ENCODE measurements at places on chromosomes 12 and 14.

DNA sequence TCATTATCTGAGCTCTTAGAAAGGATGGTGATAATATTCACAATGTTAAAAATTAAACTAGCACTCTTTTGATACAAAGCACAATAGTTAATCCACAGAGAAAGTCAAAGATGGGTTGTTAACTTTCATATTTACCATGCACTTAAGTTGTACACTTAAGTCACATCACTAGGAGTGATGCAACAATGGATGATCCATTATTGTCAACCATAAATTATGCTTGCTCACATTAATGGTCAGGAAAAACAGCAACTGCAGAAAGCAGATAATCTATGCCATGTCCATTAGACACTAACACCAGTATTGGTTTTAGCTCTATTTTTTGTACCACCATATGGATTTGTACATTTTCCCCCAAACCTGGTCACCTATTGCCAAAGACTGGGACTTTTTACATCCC is 195.5 kb downstream of the FOXA1 start:
- no peak for DNase-seq

DNA sequence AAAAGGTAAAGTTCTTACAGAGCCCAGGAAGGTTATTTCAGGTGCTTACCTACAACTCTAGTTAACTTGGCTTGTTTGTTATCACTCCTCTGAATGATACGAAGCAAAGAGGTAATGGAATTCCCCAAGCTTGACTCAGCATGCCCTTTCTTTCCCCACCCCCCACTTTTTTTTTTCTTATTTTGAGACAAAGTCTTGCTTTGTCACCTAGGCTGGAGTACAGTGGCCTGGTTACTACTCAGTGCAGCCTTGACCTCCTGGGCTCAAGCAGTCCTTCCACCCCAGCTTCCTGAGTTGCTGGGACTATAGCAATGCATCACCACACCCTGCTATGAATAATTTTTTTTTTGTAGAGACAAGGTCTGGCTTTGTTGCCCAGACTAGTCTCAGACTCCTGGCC is 17.1 kb upstream of the YBX3 start:
- DNase-seq: no peak

DNA sequence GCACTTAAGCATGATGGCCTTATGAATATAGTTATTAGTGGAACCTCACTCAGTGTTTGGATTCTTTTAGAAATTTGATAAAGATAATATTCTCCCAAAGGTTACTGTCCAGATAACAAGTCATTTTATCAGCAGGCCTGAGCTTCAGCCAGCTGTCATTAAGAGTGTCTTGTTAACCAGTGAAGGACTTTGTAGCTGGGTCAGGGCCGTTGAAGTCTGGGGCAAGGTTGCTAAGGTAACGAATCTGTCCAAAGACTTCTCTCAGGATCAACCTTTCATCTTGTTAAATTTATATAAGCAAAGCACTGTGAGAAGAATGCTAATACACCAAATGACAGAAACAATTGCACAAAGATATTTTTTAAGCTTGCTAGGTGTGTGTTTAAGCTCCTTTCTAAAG is 271.3 kb upstream of the TMPO start:
- DNase-seq: no peak

DNA sequence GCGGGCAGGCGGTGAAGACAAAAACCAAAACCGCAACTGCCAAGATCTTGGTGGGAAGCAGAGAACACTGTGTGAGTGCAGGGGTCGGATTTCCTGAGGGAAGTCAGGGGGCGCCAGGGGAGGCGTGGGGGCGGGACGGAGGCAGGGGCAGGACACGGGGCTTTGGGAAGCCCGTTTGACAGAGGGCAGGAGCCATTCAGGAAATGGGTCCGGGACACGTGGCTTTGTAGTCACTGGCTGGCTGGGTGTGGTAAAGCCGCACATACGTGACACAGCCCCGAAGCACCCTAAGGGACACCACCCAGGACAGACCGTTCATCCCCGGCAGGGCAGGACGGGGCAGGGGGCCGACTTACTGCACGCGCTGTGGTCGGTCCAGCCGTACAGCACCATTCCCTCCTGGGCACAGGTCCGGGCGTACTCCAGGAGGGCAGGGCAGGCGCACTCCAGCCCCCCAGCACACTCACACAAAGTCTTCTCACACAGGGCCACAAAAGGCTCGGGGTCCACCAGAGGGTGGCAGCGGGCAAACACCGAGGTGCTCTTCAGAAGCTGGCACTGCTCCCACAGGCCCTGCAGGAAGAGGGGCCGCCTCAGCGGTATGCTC is 49.4 kb downstream of the VWF start:
- peak; percentile 32 for DNase-seq

- DNase-seq: no peak
These were observed 134.2 kb downstream of the KCNK10 start for GRCh38 chr14:88188745-88189416.

DNA sequence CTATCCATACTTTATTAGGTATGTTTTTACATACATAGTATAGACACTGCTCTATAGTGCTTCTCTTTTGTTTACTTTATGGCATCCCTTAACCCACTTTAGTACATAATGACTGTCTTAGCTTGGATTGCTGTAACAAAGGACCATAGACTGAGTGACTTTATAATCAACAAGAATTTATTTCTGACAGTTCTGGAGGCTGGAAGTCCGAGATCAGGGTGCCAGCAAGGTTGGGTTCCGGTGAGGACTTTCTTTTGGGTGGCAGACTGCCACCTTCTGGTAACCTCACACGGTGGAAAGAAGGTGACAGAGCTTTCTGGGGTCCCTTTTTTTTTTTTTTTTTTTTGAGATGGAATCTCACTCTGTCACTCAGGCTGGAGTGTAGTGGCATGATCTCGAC is 48.6 kb upstream of the PPM1H start:
- DNase-seq: no peak

DNA sequence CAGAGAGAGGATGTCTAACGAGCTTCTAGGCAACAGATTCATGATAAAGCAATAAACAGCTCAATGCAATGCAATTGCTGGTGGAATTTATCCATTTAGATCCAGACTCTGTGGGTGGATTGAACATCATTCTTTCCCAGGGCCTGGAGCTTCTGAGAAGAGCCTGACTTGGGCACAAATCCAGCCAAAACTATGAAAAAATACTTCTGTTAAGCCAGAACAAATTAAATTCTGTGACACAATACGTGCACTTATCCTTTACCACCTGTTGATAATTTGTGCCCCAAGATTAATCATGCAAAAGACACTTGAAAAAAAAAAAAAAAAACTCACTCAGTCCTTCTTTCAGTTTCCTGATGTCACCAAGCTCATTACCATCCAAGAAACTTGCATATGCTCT is 446.0 kb upstream of the DCN start:
- no peak for DNase-seq

Data from stimulated activated CD4-positive, alpha-beta T cell treated with anti-CD3 and anti-CD28 coated beads, Interleukin-2, amount 100 ng/mL, for 24 hours (primary cell).